Fibroblast of skin of right quadriceps (primary cell): ENCODE measurements at places on chromosomes 1 and 21.

DNA sequence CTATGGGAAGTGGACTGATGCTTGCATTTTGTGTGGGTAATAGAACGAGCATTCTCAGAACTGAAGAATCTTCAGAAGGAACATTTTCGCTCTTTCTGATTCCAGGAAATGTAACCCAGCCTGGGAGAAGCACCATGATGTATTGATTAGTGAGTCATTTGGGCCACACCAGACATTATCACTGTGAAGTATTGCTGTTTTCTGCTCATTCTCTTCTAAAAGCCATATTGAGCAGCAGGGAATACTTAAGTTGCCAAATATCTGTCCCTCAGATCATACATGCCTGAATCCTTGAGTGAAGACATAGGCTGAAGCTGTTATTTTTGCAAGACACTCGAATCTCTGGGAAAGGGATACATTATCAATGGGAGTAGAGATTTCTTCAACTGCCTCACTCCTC, 213.1 kb downstream of the PCP4 start:
- DNase-seq, result peak; percentile 8

- DNase-seq, result peak; percentile 89
These were observed 32.0 kb downstream of the MAP7D1 start for GRCh38 chr1:36187800-36188593.

- no peak for DNase-seq
These were observed 53.9 kb upstream of the GNG12 start for GRCh38 chr1:67887146-67887545.

DNA sequence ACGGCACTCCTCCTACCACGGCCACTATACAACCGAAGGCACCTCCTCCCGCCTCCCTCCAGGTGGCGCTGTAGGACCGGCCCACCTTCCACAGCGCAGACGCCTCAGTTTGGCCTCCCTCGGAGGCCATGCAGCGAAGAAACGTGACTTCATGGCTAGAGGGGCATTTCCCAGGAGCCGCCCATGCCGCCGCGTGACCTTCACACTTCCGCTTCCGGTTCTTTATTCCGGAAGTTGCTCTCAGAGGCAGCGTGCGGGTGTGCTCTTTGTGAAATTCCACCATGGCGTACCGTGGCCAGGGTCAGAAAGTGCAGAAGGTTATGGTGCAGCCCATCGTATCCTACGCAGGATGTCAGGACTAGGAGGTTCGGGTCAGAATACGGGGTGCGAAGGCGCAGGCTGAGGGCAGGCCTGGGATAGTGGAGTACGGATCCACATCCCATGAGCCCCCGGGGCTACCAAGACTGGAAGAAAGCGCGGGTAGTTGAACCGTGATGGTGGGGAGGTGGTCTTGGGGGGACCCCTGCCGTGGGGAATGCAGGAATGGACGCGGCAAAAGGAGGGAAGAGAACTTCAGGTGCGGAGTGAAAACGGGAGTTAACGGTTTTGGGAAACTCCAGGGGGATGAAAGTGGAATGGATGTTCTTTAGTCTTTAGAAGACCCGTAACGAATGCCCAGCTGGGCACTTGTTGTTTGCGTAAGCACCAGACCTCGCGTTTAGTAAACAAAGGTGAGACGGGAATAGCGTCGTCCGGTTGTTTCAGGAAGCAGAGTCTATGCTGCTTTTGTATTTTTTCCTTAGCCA, at the start of gene SNRPE:
TSS of gene SNRPE (plus strand) at position 221 of the 806 bp plus-strand sequence. CDS start at position 282, 61 bp downstream.
- peak; percentile 98 for DNase-seq

- DNase-seq, result no peak
These were observed 14.5 kb downstream of the VANGL2 start for GRCh38 chr1:160414881-160415280.

GRCh38 chr1:5743435-5744095, 248.7 kb downstream of the NPHP4 start:
- DNase-seq, result no peak
